ENCODE measurements at places on chromosomes 12 and 14. TPM values are rescaled to one million over a fixed set of nuclear protein-coding genes. Genes with fewer than 3 reads are reported as not detected.

The TMPRSS12 gene
- total RNA-seq: not detected

The TFCP2 gene
- 28.5 TPM for total RNA-seq

- DNase-seq: no peak
Measured at GRCh38 chr14:22088614-22089342, 415.2 kb upstream of the OR4E1 start.

GRCh38 chr12:80441921-80442320 lies 2.1 kb upstream of the PTPRQ start:
- DNase-seq: no peak

DNA sequence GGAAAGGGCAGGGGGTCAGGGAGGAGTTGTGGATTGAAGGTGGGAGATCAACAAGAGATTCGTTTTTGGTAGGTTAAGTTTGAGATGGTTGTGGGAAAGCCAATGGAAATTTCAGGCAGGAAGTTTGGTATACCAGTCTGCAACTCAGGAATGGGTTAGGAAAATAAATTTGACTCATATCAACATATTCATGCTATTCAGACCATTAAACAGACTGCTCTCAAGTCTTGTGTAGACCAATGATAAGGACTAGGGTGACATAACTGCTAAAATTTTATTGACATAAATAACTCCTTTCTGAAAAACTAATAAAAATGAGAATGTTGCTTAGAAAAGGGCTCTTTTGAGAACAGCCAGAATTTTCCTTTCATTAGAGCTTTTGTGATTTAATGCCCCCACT lies 60.0 kb downstream of the PLEKHA5 start:
- no peak for DNase-seq

GRCh38 chr12:50971946-50972345 lies 19.6 kb downstream of the HIGD1C start:
- DNase-seq: no peak

GRCh38 chr12:30985814-30986452 lies 59.4 kb downstream of the TSPAN11 start:
- DNase-seq: peak; percentile 57

- no peak for DNase-seq
Measured at GRCh38 chr12:74685385-74685784, 147.8 kb downstream of the ATXN7L3B start.

GRCh38 chr14:88379706-88380343 lies 5.6 kb upstream of the SPATA7 start:
- no peak for DNase-seq

GRCh38 chr12:65594409-65594808 lies 229.9 kb upstream of the HMGA2 start:
- DNase-seq: no peak

- no peak for DNase-seq
Measured at GRCh38 chr12:47085815-47086252, 6.1 kb upstream of the AMIGO2 start.

- DNase-seq: no peak
Measured at GRCh38 chr14:52072266-52072780, 3.5 kb upstream of the NID2 start.

Data from neural crest cell (in vitro differentiated cells).